ENCODE measurements at places on chromosomes 2 and 18.

DNA sequence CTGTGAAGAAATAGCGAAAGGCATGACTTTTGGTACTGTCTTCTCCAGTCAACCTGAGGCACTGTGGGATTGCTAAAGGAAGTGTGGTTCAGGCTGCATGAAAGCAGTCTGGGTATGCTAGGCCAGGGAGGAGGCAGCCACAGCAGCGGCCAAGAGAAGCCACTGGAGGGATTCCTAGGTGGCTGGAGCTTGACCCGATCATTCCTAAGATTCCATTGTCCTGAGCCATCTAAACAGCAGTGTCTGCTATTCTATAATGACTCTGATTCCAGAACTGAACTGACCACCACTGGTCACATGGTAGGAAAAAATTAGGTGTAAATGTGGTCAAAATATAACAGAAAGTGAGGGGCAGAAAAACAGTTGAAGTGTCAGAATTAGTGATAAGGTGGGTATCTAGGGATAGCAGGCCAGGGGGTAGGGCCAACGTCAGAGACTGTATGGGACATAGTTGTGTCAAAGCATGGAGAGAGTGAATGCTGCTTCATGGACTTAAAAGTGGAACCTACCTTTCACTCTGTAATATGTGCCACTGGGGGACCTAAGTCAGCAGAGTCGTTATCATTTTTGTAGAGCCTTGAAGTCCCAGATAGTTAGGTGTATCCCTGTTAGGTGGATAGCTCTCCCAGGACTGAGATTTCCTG is 204.6 kb downstream of the CTNNA2 start:
- DNase-seq = no peak

GRCh38 chr2:30823452-30823851 is 16.2 kb upstream of the CAPN13 start:
- DNase-seq = no peak

DNA sequence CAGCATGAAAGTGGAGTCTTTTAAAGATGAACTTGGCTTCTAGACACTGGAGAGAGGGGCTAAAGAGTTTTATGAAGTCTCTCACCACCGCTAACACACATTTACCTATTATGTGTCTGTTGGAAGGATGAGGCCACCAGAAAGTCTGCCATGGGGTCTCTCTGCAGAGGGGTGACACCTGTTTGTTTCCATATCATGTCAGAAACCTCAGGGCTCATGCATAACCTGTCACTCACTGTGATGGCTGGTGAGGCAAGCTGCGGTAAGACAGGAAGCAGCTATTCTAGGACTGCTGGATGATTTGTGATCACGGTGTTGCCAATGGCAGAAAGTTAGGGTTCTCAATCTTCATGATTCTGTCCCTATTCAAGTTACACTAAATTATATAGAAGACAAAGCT is 60.8 kb upstream of the DNMT3A start:
- no peak for DNase-seq

GRCh38 chr2:56134861-56135260 is 48.9 kb upstream of the CCDC85A start:
- DNase-seq = no peak

DNA sequence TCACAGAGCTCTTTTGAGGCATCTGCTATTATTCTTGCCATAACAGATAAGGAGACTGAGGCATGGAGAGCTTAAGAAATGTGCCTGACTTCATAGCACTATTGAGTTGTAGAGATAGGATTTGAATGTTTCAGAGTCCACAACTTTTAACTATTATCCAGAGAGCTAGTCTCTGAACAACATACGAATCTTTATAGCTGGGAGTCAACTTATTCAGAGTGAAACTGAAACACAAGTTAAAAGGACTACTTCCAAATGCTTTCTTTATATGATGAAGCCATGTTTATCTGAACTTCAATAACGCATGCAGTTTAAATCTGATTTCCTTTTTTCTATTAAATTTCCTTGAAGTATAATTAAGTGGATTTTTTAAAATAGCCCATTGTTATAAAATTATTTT is 268.8 kb downstream of the IKZF2 start:
- DNase-seq = no peak

- DNase-seq = no peak
These were observed 8.4 kb downstream of the ITSN2 start for GRCh38 chr2:24351981-24352380.

- DNase-seq = no peak
These were observed 10.1 kb downstream of the BIN1 start for GRCh38 chr2:127096718-127097470.

DNA sequence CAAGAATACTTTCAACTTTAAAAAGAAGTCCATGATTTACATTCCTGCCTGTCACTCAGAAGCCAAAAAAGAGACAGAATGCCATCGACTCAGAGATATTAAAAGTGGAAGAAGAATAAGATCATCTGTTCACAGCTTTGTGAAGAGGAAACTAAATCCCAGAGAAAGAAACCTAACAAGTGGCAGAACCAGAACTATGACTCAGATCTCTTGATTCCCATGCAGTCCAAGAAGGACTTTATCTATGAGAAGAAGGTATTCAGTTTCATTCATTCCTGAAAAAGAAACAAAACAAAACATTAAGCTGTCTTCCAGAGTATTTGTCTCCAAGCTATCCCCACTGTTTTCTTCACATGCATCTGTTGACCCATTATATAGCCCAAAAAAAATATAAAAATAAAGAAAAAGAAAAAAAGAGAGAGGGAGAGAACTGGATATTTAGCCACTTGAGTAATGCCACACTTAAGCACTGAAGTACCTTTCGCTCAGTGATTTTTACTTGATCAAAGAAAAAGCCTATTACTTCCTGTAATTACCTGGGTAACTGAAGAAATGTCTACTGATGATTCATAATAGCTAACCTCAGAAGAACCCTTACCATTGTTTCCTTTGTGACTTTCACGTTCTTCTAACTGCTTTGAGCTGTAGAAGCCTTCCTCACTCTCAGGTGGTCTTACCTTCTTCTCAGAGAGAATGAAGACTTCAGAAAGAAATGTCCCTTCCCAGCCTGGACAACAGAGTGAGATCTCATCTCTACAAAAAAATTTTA is 17.7 kb upstream of the AKAIN1 start:
- DNase-seq = no peak

DNA sequence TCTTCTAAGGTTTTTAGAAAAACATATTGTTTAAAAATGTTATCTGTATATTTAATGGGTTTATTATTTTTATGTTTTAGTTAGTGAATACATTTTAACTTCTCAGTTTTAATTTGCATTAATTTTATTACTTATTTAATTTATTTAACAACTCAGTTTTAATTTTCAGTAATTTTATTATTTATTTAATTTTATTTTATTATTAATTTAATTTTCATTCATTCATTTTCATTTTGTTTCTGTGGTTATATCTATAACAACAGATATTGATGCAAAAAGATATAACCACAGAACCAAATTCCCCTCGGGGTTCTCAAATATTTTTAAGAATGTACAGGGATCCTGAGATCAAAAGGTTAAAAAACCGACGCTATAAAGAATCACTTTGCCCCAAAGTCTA is 23.0 kb downstream of the FAM237A start:
- no peak for DNase-seq

DNA sequence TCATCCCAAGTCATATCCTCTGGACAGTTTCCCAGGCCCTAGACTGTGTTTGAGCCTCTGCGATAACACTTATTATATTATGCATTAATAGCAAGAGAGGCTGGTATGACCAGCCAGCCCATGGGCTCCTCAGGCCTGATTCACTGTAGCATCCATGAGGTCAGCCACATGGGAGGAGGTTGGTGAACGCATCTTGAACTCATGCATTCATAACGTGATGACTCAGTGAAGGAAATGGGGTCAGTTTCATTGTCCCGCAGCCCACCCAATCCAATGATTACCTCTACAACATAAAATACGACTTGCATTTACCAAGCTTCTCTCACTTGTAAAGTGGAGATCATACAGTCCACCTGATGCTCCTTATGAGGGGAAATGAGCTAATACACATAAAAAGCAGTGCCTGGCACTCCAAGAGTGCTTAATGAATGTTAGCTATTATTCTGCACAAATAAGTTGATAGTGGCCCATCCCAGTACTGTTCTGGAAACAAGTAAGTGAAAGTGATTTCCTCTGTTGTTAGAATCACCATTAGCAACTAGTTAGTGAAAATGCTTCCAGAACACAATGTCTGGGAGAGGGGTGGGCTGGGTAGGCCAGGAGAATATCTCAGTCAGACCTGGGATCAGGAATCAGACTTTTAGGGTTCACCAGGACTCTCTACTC is 46.1 kb upstream of the CELF4 start:
- no peak for DNase-seq

DNA sequence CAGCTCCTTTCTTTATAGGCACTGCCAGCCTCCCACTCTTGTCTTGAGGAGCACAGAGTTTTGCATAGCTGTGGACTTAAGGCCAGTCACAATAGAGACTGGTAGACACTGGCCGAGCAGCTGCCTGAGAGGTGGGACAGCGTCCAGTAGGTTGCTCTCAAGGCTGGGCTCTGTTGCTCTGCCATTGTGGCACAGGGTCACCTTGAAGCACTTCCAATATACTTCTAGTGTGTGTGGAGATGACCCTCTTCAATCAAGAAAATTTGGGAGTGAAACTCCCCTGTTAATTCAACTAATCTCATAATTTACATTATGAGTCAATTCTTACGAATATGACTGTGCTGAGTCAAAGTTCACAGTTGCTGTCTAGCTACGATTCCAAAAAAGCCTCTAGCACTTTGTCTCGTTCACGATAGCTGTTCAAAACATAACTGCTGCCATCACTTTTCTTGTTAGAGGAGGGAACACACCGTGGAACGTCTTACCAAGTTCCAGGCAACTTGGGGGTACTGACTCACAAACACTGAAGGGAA is 636.2 kb downstream of the EPHA4 start:
- no peak for DNase-seq

GRCh38 chr2:29462293-29462692 is 347.1 kb downstream of the CLIP4 start:
- DNase-seq = no peak

GRCh38 chr2:215782965-215783364 is 230.4 kb downstream of the MREG start:
- no peak for DNase-seq

GRCh38 chr2:64362562-64363026 is 91.4 kb upstream of the LGALSL start:
- DNase-seq = no peak

- no peak for DNase-seq
These were observed 1.4 kb downstream of the RAB11FIP5 start for GRCh38 chr2:73111073-73112025.

GRCh38 chr2:239944694-239945551 is 80.2 kb downstream of the NDUFA10 start:
- peak; percentile 15 for DNase-seq

DNA sequence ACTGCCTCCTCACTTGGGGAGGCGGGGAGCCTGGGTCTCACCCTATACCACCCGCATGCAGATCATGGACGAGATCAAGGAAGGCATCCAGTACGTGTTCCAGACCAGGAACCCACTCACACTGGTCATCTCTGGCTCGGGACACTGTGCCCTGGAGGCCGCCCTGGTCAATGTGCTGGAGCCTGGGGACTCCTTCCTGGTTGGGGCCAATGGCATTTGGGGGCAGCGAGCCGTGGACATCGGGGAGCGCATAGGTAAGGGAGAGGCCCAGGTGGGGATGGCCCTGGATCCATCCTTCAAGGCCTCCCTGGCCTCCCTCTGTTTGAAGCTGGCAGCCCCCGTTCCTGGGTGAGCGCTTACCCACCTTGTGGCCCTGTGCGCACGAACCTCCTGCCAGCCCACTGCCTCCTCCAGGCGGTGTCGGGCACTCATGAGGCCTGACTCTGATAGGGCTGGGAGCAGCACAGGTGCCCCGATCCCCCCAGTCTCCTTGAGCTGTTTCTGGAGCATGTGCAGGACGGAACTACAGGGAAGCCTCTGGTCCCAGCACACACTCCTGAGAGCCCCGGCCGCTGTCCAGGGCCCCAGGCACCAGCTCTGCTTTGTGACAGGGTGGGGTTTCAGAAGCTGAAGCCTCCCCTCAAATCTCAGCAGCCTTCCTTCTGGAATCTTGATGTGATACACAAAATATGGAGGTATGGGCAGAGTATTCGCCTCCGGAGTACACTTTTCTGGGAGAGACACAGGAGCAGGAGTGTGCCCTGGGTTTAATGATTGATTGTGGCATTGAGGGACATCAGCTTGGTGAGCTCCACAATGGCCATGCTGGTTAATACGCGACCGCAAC is 708 bp downstream of the AGXT start:
- DNase-seq = no peak

DNA sequence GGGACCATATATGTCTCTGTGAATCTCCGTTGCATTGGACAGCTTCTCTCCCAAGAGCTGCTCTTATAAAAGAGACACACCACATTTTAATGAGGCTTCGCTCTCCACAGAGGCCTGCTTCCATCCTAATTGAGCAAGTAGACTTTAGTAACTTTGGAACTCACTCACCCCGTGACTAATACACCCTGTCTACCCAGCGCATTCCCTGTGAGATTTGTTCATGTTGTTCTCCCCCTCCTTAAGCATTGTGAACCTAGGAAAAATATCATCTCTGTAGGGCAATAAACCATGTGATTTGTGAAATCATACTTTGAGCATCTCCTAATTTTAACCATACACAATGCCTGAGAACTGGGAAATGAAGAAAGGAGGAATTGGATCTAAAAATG is 56.9 kb downstream of the MCFD2 start:
- no peak for DNase-seq

DNA sequence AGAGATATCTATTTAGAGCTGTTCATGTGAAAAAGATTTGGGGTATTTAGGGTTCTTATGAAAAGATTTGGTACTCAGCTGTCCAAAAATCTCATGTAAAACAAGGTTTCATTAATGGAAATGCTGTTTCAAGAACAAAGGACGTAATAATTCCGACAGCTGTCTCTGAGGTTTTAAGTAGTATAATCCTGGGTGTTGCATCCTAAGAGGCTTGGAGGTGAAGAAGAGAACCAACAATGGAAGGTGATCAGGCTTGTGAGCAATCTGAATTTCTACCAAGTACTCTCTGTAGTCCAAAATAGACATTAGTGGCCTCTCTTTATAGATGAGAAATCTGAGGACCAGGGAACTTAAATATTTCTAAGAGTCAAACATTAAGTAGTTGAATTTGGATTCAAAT is 205.1 kb downstream of the BABAM2 start:
- no peak for DNase-seq

- DNase-seq = no peak
These were observed 16.9 kb downstream of the PMAIP1 start for GRCh38 chr18:59916746-59917145.

DNA sequence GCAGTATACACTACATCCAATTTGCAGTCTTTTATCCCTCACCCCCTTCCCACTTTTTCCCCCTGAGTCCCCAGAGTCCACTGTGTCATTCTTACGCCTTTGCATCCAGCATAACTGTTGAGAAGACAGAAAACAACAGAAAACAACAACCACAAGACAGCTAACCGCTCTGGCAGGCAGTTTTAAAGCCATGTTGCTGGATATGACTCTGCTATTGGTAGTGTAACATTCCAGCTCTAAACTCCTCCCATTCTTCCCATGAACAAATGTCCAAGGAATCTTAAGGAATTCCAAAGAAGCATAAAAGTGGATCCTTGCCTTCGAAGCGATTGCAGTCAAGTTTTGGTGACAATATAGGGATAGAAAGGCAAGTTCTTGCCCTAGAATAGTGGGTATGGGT is 599.1 kb downstream of the NYAP2 start:
- no peak for DNase-seq

GRCh38 chr2:217875556-217876252 is 127.1 kb downstream of the TNS1 start:
- DNase-seq = no peak

- DNase-seq = no peak
These were observed 22.1 kb downstream of the SRD5A2 start for GRCh38 chr2:31558401-31559295.

Measured in activated T-cell treated with anti-CD3 and anti-CD28 coated beads for 48 hours (primary cell).